Spleen (tissue), 13 donors: ENCODE measurements at places on chromosomes 6 and 20. TPM values are rescaled to one million over a fixed set of nuclear protein-coding genes. Genes with fewer than 3 reads are reported as not detected.

GRCh38 chr20:49558826-49559225, 9.1 kb downstream of the PTGIS start:
- H3K4me1 ChIP-seq = peaks cover 11% of the 10 kb centered on the region
- no peaks in the 10 kb centered on the region for H3K36me3 ChIP-seq
- DNase-seq = no peak
- peaks cover 3% of the 10 kb centered on the region for H3K27me3 ChIP-seq

DNA sequence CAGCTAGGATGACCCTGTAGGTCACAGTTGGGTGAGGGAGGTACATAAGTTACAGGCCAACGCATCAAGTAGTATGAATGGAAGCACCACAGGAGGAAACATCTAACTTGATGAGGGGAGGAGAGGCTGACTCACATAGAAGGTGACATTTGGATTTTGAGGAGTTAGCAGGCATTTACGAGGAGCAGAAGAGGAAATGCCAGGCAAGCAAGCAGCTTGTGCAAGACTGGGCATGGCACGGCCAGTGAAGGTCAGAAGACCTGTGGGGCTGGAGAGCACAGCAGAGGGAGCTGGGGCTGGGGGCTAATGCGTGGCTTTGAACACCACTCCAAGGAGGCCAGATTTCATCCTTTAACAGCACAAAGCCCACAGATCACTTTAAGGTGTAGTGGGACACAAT, 37.8 kb downstream of the MUC22 start:
- H3K27me3 ChIP-seq = no peaks in the 10 kb centered on the region
- H3K4me3 ChIP-seq = no peak overlapping the region
- H3K36me3 ChIP-seq = no peaks in the 10 kb centered on the region
- no peak for DNase-seq

DNA sequence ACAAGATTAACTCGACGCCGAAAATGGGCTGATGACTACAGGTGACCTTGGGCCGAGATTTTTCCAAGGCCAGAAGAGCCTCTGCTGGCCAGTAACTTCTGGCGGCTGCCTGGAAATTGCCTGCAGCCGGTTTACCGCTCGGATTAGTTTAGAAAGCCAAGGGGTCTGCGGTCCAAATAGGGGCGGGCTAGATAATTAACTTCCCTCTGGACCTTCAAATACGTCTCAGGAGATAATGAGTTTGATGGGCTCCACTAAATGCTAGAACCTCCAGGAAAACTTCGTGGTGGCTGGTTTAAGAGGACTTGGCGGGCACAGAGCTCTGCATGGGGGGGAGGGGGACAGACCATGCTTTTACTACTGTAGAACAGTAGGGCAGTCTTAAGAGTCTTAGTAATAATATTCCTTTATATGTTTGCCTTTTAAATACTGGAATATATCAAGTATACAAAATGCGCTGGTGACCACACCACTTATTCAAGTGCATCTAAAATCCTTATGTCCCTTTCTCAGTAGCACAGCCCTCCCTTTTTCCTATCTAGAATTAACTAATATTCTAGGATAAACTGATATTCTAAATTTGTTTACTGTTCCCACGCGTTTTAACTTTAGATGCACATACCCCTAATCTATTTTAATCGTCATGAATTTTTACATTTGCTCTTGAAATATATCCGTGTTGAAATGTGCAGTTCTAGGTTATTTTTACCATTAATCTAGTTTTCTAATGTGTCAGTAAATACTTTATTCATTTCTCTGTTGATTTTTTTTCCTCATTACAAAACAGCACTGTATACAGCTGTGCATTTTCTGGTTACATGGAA, 107.5 kb upstream of the PRSS16 start:
- DNase-seq = no peak
- no peaks in the 10 kb centered on the region for H3K27me3 ChIP-seq

- no peaks in the 10 kb centered on the region for H3K27me3 ChIP-seq
- no peak overlapping the region for H3K4me3 ChIP-seq
- H3K27ac ChIP-seq = no peak overlapping the region
- no peaks in the 10 kb centered on the region for H3K36me3 ChIP-seq
- peaks cover 6% of the 10 kb centered on the region for H3K4me1 ChIP-seq
- no peak for DNase-seq
Measured at GRCh38 chr6:53162606-53163005, 14.0 kb upstream of the GCM1 start.

Gene BMP2
- polyA plus RNA-seq = 2.1 TPM

Gene KIFC1
- 11.3 TPM for polyA plus RNA-seq

Gene SRSF6
- polyA plus RNA-seq = 83.7 TPM

Gene CCR6
- polyA plus RNA-seq = 22.7 TPM

Gene UNC93A
- polyA plus RNA-seq = not detected

Gene SLC35F1
- 0.41 TPM for polyA plus RNA-seq

Gene BACH2
- 4.9 TPM for polyA plus RNA-seq

Gene SLC12A5
- 8.7 TPM for polyA plus RNA-seq
